ENCODE measurements at places on chromosomes 2 and 18.

GRCh38 chr2:58731488-58731869, 490.4 kb upstream of the FANCL start:
- DNase-seq, result no peak

GRCh38 chr18:22713511-22713910, 219.6 kb upstream of the RBBP8 start:
- no peak for DNase-seq

DNA sequence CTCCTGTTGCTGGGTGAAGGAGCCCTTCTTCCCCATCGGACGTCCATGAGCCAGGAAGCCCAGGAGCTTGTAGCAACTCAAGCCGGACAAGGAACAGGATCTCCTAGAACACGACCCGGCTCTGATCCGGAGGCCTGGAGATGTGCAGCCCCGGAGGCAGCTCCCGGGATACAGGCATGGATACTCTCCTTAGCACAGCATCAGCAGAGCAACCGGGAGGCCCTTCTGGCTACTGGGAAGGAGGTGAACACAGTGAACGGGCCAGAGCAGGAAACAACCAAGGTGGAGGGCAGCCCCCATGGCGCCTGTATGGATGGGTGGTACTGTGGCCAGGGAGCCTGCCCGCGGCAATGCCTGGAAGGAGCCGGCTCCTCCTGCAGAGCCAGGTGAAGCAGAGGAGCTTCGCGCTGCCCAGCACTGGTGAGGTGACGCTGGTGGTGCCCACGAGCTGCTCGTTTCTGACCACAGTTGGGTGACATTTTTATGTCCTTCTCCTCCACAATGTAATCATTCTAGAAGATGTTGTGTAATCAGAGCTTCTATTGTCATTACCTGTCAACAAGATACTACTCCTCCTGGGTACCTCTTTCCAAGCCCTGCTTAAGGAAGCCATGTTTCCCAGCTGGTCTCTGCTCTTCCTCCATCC, 94.3 kb downstream of the TWIST2 start:
- no peak for DNase-seq

GRCh38 chr2:69946351-69947324, 14.8 kb downstream of the ASPRV1 start:
- DNase-seq, result no peak

DNA sequence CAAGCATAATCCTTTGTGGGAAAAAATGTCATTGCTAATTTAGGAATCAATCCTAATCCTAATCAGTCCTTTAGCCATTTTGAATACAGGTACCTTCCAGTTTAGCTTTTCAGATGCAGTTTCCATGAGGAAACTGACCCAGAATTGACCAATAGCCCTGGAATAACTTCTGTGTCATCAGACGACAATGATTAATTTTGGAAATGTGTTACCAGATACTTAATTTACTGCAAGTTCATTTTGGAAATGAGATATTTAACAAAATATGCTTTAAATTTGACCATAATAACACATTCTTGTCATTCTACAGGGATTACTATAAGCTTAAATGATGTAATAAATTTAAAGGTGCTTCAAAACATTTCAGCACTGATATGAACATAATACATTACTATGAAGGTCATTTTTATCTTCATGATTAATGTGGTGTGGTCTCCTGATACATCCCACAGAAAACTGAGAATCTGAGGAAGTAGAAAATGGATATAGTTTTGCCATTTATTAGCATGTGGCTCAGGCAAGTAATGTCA, 129.8 kb upstream of the SH3BP4 start:
- peak; percentile 20 for DNase-seq

GRCh38 chr2:36459725-36460137, 104.2 kb downstream of the CRIM1 start:
- DNase-seq, result no peak

DNA sequence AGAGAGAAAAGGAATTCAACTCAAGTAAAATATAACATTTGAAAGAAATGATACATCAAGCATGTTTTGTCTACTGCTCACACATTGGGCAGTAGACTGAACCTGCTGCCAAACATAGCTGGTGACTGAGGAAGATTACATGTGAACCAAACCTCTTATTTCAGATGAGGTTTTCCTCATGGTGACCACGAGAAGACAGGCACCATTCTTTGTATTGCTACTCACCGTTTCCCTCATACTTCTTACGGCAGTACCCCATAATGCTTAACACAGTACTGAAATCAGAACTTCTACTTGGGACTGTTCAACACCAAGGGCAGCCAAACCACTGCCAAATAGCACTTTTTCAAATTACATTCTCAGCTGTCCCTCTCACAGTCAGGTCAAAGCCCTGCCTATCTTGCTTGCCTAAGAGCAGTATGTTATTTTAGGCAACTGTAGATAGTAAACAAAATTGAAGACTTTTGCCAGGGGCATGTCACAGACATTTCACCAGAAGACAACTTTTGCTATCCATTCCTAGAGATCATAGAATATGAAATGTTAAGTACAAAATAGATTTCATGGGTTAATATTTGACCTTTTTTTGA, 167.1 kb upstream of the DOK6 start:
- DNase-seq, result no peak

DNA sequence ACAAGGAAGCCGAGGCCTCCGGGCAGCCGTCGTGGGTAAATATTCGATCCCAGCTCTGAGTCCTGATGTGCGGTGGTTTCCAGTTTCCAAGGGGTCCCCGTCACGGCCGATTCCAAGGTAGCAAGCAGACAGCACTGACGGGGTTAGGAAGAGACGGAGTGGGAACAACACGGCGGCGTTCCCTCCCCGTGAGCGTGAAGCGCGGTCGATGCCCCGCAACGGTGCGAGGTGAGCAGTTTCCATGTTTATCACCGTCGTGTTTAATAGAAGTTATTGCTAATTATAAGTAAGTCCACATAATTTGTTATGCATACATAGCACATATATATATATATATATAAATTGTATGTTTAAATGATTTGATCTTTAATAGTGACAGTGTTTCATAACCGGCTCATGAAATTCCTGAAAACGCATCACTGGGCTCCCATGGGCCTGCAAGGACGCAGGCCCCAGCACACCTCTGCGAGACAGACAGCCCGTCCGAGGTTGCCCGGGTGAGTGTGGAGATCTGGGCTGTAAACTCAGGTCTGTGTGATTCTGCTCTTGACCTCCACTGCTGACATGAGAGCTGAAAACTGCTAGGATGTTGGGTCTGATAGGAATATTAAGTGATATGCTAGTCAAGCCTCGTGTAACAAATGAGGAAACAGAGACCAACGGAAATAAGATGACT, 243.5 kb upstream of the SALL3 start:
- DNase-seq, result no peak

DNA sequence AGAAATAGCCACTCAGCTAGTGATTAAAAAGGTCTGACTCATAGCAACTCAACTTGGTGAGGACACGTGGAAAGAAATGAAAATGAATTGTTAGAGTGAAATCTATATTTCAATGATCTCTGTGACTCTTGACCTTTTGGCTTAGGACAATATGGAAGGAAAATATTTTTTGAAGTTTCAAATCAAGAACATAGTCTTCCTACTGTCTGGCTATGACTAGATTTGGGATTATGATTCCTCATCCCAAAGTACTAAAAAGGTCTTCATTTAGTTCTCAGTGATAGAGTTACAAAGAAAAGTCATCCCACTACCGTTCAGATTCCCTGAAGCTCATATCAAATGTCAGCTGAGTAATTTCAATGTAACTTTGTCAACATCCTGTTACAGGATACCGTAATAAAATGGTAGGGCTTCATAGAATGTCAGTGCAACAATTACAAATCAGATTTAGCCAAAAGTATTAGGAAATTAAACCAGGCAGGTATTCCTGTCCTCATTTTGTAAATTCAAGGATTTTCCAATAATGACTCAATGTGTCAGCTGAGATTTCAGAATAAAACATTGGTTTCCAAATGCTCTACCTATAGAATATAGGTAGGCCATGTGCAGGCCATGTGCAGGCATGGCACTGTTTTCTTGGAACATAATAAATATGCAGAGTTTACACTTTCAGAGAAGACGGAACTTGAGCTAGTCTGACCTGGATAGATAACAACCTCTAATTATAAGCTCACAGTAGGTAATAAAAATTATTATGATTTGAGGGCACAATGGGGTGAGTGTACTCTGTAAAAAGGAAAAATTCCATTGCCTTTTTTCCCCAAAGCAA, 36.0 kb downstream of the ANKRD29 start:
- peak; percentile 36 for DNase-seq

GRCh38 chr2:204576362-204576979, 31.2 kb downstream of the PARD3B start:
- DNase-seq, result no peak

GRCh38 chr18:59563176-59563785, 133.9 kb downstream of the CCBE1 start:
- no peak for DNase-seq

DNA sequence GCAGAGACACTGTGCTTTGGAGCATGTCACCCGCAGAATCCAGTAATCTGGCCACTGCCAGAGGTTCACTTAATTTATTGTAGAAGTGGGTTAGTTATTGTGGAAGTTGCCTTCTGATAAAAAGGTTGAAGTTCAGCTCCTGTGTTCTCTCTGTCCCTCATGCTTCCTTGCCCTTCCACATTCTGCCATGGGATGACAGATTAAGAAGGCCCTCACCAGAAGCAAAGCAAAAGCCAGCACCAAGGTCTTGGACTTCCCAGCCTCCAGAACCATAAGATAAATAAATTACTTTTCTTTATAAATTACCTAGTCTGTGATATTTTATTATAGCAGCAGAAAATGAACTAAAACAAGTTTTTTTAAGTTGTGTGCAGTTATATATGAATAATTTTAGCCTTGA, 145.0 kb upstream of the SH3BP4 start:
- no peak for DNase-seq

GRCh38 chr2:30231212-30231995, at the start of gene LBH:
Gene LBH (plus strand): TSS chr2:30231534. CDS start chr2:30231739, 205 bp downstream.
- DNase-seq, result peak; percentile 83

- no peak for DNase-seq
Measured at GRCh38 chr2:120354935-120355779, 9.2 kb downstream of the INHBB start.

GRCh38 chr2:31142110-31142509, 3.9 kb upstream of the GALNT14 start:
- no peak for DNase-seq

DNA sequence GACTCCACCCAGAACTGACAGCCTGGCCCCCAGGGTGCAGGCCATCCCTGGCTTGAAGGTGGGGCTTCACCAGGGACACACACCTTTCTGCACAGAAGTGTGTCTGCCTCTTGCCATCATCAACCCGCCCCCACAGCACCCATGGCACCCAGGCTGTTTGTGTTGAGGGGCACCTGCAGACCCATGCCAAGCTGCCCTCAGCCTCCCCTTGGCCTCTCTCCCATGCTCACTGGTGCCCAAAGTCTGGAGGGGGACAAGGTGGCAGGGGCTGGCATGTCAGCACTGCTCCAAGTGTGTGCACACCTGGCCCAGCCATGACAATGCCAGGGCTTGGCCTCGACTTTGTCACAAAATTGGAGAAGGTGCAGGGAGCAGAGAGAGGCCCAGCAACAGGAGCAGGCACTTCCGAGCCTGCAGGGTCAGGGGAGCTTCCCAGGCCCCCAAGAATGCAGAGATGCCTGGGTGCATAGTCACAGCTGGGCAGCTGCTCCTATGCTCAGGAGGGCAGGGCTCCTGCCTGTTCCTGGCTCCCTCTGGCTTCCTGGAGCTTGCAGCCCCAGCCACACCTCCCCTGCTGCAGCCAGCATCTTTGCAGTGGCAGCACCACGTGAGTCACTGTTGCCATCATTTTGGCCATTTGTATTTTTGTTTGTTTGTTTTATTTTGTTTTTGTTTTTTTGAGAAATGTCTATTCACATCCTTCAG, 280.6 kb upstream of the UBE2E3 start:
- no peak for DNase-seq

GRCh38 chr2:234491897-234492296, 5.0 kb downstream of the ARL4C start:
- DNase-seq, result no peak

DNA sequence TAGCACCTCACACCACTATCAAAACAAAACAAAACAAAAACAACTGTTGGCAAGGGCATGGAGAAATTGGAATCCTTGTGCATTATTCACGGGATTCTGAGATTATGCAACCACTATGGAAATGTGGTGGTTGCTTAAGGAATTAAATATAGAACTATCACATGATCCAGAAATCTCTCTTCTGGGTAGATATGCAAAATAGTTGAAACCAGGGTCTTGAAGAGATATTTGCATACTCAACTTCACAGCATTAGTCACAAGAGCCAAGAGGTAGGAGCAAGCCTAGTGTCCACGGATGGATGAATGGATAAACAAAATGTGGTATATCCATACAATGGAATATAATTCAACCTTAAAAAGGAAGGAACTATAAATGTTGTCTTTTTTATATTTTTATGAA, 7.0 kb downstream of the TMEM131 start:
- DNase-seq, result no peak

GRCh38 chr2:218959761-218960308, 369 bp downstream of the CDK5R2 start:
- DNase-seq, result no peak

DNA sequence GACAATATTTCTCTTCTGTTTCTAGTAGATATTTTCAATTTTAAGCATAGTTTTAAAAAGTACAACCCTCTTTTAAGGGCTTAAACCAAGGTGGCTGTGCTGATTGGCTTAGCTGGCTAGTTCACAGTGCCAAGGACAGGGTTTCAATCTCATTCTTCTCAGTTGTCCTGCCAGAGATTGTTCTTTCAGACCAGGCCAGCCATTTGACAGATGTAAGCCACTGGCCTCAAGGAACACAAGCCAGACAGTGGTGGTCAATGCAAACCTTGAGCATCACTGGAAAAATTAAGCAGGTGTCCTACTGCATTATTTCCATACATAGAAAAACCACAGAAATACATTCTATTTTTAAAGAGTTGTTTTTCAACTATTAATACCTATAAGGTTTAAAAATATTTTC, 5.9 kb downstream of the RNF103 start:
- DNase-seq, result no peak

GRCh38 chr2:8740136-8740535, 58.3 kb downstream of the ID2 start:
- no peak for DNase-seq

GRCh38 chr2:198966269-198966668, 491.5 kb downstream of the SATB2 start:
- no peak for DNase-seq

DNA sequence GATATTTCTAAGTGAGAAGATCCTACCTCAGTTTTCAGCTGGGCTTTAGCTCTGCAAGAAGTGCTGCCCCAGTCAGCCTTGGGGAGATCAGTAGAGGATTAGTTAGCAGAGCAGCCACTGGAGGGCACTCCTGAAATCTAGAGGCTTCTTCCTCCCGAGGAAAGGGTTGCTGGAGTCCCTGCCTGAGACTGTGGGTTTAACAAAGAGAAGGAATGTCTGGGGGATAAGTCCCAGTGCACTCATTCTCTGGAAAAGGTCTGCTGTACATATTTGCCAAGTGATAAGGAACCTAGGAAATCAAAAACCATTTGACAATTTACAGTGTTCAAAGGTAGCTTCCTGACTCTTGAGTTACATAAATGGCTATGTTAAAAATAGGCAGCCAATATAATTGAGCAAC, 207.2 kb downstream of the SLC8A1 start:
- DNase-seq, result peak; percentile 49

DNA sequence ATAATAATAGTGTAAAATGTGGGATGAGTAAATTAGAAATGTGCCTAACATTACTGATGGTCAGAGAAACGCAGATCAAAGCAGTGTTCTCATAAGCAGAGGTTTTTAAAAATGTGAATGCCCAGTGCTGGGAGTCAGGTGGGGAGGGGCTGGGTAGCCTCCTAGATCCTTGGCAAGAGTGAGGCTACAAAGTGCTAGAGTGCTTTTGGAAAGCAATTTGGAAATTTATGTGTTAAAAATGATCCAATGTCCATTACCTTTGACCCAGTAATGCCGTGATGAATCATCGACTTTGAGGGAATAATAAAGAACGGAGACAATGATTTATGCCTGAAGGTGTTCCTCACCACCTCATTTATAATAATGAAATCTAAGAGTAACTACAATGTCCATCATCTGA, 44.9 kb upstream of the TWIST2 start:
- no peak for DNase-seq

All from fibroblast of skin of left quadriceps (primary cell).